ENCODE measurements at places on chromosomes 5 and 9.

DNA sequence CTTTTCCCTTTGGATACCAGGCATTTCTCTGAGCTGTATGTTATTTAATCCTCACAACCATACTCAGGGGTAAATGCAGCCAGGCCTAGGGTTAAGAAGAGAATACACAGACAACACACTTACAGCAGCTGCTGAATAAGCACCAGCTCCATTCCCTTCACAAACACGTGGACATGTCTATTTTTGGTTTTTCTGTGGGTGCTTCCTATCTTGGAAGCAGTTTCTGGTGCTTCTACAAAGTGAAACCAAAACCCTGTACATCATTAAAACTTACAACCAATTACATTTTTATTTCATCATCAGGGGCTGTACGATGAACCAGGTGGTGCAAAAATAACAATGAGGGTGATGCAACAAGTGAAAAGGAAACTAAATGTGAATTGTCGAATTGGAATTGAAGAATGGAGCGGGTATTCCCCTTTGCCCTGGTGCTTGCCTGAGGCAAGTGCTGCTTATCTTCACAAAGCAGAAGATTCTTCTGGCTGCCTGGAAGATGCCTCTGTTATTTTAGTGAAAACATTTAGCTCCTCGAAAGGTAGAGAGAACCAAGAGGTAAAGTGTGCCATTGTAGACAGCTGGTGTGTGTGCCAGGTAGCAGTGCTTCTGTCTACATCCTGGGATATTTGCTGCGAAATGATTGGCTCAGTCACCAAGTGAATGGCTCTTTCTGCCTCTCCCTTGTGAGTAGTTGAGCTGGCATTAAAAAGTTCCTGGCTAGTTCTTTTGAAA is 18.6 kb upstream of the IFNB1 start:
- peak; percentile 59 for DNase-seq

DNA sequence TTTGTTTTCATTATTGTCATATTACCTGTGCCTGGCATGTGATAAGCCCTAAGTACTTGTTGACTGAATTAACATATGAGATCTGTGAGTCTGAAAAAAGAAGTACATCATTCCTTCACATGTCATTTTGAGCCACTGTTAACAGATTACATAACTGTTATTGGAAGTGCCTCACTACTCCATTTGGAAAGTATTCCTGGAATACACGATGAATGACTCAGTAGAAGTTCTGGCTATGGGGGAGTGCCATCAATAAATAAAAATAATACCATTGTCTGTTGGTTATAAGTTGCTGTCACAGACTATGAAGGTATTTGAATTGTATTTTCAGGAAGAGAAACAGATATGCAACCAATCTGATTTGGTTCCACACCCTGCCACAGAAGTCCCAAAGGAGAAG is 12.9 kb downstream of the NIPSNAP3B start:
- no peak for DNase-seq

- DNase-seq, result no peak
These were observed 7.4 kb downstream of the NPR2 start for GRCh38 chr9:35798658-35799374.

DNA sequence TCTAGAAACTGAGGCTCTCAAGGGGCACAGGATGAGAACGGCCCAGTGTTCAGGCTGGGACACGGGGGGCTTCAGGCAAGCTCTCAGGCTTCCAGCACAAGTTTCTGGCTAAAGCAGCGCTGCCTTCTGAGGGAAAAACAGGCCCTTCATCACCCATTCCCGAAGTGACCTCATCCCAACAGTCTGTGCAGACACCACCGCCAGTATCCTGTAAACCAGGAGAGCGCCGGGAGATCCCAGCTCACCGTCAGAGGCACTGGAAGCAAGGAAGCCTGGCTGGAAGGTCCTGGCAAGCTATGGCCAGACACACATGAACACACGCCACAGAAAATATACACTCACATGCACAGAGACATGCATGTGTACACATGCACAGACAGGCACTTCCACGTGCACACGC is 8.8 kb downstream of the SLC12A7 start:
- DNase-seq, result no peak

DNA sequence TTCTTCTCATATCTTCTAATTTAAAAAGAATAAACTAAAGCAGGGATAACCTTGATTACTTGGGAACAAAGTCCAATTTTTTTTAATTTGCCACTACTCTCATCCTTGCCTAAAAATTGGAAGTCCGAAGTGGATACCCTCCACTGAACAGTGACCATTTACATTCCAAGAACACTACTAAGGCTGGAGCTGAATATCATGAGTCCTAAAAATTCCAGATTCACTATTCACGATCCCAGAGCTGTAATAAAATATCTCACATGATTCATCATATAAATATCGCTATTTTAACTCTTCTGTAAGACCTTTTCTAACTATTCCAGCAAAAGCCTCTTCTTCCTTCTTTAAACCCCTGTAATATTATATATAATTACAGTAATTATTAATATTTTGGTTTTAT is 57.4 kb downstream of the ATPSCKMT start:
- DNase-seq, result no peak

GRCh38 chr9:121454972-121455371 is 44.7 kb downstream of the GGTA1 start:
- DNase-seq, result no peak

DNA sequence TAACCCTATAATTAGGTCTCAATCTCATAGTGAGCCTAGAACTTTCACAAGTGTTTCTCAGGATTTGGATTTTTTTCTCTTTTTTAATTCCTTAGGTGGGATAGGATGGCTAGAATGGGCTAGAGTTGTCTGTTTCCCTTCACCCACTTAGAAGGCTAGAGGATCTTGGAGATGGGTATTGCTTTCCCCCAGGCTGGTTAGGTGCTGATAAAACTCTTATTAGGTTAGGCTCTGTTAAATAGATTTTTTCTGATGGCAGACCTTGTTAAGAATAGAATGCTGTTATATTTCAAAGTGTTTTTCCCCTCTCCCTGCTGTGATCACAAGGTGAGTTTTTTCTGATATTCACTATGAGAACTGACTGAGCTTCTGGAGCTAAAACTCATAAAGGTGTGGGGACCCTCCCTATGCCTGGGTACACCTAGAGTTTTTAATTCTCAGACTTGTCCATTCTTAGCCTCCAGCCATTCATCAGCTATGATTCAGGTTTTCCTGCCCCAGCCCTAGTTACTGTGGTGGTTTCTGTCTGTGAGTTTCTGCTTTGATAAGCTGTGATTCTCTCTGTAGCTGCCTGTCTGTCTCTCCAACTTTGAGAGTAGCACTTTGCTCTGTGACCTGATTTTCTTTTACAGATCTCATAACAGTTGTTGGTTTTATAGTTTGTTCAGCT is 132.4 kb downstream of the HACD4 start:
- no peak for DNase-seq

DNA sequence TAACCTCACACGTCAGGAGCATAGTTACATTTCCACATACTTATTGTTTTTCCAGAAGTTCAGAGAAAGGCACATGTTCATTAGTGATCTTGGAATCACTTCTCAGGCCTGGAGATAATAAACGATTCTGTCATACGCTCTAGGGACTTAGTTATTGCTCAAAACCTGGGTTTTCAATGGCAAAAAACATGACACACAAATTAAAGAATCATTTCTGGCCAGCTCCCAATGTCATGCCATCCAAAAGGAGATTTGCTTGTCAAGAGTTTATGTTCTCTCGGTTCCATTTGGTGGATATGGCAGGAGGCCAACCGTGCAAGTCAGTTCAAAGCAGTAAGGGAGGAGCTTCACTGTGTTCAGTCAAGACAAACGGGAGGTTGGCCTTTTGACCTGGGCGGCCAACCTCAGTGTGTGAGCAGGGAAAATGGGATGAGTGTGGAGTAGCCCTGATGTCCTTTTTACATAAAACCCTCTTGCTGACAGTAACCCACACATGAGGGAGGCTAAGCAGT is 123.4 kb downstream of the NXNL2 start:
- no peak for DNase-seq

DNA sequence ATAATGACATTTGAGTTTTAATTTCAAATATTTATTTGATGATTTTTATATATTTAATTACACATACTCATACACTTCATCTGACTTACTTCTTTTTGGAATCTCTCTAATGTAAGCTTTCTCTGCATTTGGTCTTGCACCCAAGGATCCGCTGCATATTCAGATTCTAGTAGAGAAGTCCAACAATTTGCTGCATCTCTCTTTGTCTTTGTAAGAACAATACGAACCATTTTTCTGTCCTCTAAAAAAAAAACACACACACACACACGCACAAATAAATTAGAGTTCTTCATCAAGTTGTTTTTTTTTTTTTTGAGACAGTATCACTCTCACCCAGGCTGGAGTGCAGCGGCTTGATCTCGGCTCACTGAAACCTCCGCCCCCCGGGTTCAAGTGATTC is 3.1 kb downstream of the NUDCD2 start:
- DNase-seq, result no peak

DNA sequence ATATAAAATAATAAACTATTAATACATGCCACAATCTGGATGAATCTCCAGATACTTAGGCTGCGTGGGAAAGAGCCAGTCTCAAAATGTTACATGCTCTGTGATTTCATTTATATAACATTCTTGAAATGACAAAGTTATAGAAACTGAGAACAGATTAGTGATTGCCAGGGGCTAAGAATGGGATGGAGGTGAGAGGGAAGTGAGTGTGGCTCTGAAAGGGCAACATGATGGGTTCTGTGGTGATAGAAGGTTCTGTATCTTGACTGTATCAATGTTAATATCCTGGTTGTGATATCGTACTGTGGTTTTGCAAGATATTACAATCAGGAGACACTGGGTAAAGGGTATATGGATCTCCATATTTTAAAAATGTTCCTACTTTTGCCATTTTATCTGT is 50.7 kb downstream of the SPEF2 start:
- DNase-seq, result no peak

DNA sequence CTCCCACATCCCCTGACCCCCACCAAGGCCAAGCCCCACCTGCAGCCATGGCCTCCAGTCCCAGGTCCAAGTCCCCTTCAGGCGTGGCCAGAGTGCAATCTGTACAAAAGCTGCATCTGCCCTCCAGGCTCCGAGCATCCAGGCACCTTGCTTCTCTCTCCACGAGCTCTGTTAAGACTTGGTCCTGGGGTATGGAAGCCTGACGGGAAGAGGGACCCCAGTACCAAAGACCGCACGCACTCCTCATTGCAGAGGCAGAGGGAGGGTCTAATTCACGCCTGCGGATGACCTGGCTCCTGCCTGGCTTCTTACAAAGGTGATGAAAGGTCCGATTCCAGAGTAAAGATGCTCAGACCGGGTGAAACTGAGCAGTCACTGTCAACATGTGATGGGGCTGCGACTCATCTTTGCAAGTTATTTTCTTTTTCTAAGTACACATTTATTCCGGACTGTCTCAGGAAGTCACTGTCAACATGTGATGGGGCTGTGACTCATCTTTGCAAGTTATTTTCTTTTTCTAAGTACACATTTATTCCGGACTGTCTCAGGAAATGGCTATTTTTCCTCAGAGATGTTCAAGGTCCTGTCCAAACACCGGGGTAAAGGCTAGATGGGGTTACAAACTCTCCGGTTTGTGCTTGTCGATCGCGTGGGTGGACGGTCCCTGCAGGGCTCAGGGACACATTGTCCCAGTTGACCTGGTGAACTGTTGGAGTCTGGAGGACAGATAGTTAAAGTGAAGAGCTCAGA is 252.0 kb upstream of the IRX4 start:
- no peak for DNase-seq

- no peak for DNase-seq
These were observed 119.0 kb downstream of the MAT2B start for GRCh38 chr5:163624431-163624830.

GRCh38 chr5:103505581-103506305 is 56.8 kb downstream of the NUDT12 start:
- DNase-seq, result no peak

DNA sequence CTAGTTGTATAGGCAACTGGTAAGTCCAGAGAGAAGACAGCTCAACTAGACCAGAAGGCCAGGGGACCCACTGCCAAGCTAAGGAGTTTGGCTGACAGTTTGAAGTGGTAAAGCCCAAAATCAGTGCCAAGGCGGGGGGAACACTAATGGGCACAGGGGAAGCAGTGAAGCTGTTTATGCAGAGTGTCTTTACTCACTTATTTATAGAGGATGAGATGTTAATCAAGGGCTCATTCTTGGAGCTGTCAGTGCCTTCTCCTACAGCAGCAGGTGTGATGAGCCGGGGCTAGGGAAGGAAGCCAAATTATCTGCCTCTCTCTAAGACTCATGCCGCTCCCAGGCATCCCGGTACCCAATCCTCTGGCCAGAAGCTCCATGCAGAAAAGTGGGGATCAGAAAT is 75.2 kb upstream of the GALNT10 start:
- DNase-seq, result no peak

GRCh38 chr9:137619240-137620047 is 639 bp downstream of the EHMT1 start:
- peak; percentile 62 for DNase-seq

- DNase-seq, result no peak
These were observed 63.4 kb downstream of the GOLM1 start for GRCh38 chr9:86035827-86036440.

- DNase-seq, result peak; percentile 33
These were observed 617.8 kb downstream of the PDE4D start for GRCh38 chr5:59275510-59276324.

GRCh38 chr5:111256128-111256527 is 31.9 kb downstream of the CAMK4 start:
- DNase-seq, result no peak

DNA sequence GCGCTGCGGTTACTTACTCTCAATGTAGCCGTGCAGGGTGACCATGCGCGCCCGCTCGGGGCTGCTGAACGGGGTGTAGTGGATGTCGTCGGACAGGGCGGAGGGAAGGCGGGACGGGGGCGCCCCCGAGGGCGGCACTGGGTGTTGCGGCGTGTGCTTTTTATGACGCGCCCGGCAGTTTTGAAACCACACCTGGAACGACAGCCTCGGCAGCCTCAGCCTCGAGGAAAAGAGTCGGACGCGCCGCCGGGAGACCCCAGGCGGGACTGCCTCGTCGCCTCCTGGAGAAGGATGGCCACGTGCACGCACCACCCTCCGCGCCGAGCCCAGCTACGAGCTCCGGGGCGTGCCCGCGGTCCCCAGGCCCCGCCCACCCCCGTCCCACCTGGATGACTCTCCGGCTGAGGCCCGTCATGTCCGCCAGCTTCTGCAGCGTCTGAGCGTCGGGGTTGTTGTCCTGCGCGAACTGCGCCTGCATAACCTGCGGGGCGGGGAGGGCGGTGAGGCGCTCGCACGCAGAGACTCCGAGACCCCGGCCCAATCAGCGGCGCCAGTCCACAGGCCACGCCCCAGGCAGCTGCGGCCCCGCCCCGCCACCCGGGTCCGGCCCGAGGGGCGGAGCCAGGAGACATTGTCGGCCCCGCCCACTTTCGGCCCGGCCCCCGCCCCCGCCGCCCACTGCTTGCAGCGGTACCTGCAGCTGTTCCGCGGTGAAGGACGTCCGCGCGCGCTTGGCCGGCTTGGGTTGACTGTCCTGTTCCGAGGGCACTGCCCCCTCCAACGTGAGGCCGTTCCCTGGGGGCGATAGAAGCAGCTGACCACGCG is 15.0 kb downstream of the LHX6 start:
- DNase-seq, result no peak

- no peak for DNase-seq
These were observed 436.7 kb downstream of the CYLC2 start for GRCh38 chr9:103431809-103432208.

GRCh38 chr5:115589043-115589442 is 13.2 kb downstream of the TICAM2 start:
- no peak for DNase-seq
